ENCODE measurements at places on chromosomes 6 and 20.

DNA sequence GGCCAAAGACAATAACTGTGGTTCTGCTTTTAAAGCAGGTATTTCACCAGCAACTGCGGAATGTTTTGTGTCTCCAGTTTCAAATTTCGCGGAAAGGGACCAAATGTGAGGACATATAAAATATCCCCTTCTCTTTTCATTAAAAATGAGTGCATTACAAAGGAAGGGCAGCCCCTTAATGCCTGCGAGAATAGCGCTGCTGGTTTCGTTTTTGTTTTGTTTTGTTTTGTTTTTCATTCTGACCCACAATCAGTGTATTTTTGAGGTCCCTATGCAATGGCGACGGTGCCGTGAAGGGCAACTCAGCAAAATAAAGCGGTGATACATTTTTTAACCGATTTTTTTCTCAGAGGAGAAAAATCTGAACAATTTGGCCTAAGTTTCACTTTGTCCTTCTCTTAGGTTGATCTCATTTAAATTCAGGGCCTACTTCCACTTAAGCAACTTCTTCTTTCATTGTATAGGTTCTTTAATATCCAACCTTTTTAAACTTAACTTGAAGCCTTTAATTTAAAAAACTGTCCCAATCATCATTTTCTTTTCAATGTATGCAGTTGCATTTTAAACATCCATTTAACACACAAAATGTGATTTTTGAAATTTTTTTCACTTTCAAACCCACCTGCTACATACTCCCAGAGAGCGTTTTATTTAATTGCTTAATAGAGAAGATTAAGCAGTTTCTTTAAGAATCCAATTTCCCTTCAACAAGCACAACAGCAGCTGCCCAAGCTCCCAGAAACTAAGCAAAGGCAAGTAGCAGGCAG, 2.9 kb upstream of the HIVEP2 start:
- DNase-seq = no peak

- DNase-seq = no peak
These were observed 930.5 kb upstream of the FLRT3 start for GRCh38 chr20:15267935-15268334.

DNA sequence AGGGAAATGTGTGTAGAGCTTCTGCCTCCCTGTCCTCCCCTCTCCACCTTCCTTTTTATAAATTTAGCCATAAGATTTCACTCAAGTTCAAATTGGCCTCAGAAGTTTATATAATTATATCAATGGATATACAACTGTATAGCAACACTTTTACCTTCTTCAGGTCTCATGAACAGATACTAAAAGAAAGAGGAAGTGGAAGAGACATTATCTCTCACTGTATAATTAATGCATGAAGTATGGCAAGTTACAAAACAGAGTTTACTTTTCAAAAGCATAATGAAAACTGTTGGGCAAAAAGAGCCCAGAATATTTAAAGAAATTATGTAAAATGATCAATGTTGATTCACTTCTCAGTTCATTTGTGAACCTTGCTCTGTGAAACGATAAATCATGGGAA, 99.7 kb downstream of the PDE7B start:
- DNase-seq = no peak

DNA sequence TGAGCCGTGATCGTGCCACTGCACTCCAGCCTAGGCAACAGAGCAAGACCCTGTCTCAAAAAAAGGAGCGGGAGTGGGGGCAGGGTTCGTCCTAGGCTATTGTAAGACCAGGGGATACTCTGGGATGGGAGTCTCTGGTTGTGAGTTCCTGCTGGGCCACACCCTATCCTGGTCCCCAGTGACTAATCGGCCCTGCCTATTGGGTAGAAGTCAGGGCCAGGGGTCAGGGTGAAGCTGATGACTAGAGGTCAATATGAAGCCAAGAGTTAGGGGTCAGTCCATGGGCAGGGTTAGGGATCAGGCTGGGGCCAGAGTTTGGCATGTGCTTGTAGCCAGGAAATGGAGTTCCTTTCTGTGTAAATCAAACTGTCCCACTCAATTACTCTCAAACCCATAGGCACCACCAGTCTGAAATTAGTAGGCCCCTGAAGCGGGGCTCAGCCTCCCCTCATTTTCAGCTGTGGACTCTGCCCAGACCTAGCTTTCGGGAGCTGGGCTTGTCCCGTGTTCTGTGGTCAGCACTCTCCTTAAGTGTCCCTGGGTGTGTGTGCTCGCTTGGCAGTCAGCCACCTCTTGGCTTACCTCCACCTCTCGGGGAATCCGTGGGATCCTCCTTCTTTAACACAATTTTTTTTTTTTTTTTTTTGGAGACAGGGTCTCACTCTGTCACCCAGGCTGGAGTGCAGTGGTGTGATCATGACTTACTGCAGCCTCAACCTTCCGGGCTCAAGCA, 1.8 kb downstream of the HSPA12B start:
- DNase-seq = no peak

DNA sequence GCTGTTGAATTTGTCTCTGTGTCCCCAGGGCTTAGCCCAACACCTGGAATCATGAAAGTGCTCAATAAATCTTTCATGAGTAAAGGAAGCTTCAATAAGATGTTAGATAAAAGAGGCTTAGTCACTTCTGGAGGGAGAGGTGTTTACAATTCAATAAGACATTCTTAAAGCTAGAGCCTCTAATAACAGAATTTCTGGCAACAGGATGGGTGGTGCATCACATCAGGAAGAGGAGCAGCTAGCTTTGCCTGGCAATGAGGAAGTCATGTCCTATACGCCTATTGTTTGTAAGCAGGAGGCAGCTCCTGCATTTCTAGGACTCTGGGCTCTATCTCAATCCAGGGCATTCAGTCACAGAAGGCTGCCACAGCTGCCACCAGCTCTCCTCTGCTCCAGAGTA, 638.5 kb downstream of the EPM2A start:
- DNase-seq = no peak

DNA sequence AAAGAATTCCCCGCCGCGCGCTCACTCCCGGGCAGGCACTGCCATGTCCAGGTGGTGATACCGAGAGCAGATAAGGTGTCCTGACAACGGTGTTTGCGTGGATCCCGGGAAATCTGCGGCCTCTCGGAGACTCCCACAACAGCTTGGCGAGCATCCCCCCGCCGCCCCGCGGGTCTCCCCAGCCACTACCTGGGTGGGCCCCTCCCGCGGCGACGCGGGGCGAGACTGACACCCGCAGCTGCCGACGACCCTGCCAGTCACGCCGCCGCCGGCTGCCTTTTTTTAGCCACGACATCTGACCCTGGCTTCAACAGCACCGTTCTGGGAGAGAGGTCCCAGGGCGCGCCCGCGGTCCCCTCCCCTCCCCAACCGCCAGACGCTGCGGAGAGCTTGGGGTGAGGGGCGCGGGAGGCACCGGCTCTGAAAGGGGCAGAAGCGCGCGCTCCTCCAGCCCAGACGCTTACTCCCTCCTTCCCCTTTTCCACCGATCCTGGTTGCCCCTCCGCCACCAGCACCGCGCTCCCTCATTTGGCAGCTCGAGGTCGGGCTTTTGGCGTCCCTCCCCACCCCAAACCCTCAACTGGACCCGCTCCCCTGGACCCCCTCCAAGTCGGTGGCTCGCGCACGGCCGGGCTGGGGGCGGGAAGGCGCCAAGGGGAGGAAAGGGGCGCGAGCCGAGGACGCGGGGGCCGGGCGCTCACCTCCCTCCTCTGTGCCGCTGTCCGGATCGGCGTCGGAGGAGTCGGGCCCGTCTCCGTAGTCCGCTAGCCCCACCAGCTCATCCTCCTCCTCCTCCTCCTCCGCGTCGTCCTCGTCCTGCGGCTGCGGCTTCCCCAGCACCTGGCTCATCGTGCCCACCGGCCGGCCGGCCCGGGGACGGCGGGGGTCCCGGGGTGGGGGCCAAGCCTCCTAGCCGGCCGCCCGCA, 665 bp downstream of the RRAGD start:
- no peak for DNase-seq

GRCh38 chr6:27532820-27533538, 60.1 kb upstream of the ZNF184 start:
- no peak for DNase-seq

GRCh38 chr6:104251651-104252050, 608.1 kb downstream of the HACE1 start:
- DNase-seq = no peak

DNA sequence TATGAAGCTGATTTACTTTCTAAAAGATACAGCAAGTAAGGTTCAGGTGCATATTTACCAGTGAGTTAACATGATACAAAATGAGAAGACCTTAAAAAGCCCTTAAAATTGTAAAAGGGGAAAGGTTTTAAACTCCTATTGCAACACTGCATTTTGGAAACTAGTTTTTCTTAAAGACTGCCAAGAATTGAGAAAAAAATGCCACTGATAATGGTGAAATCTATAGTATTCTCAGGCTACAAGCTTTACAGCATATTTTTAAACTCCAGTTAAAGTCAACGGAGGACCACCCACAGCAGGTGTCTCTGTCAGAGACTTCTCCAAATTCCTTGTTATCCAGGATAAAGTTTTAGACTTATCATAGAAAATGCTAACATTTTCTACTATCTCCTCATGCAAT, 53.6 kb downstream of the ELOVL5 start:
- DNase-seq = no peak

GRCh38 chr20:21393816-21394519, 3.4 kb downstream of the NKX2-4 start:
- DNase-seq = no peak

DNA sequence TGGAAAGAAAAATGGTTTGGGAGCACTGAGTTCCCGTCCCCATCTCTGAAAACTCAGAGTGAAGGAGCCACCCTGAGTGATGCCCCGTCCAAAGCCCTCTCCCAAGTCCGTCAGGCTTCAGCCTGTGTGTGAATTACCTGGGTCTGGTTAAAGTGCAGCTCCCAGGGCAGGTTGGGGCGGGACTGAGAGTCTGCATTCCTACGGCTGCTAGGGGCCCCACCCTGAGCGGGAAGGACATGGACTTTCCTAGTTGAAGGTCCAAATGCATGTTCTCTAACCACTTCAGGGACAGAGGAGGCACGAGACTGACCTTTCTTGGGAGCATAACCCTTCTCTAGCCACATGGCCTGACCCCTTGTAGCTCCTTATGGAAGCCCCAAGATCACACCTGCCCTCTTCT, 97.2 kb downstream of the SYNDIG1 start:
- no peak for DNase-seq

- DNase-seq = no peak
These were observed 7.6 kb upstream of the SYNDIG1 start for GRCh38 chr20:24461848-24462247.

GRCh38 chr6:160036790-160037206, 67.9 kb downstream of the IGF2R start:
- no peak for DNase-seq

DNA sequence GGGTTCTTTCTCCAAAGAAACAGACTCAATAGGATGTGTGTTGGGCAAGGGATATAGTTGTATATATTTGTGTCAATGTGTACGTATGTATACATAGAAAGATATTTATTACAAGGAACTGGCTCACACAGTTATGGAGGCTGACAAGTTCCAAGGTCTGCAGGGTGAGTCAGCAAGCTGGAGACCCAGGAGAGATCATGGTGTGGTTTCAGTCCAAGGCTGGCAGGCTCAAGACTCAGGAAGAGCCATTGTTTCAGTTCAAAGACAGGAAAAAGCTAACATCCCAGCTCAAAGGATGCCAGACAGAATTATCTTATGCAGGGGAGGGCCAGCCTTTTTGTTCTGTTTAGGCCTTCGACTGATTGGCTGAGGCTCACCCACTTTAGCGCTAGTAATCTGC, 89.9 kb upstream of the RALGAPA2 start:
- no peak for DNase-seq

GRCh38 chr20:25035921-25036320, 22.0 kb downstream of the ACSS1 start:
- DNase-seq = no peak

DNA sequence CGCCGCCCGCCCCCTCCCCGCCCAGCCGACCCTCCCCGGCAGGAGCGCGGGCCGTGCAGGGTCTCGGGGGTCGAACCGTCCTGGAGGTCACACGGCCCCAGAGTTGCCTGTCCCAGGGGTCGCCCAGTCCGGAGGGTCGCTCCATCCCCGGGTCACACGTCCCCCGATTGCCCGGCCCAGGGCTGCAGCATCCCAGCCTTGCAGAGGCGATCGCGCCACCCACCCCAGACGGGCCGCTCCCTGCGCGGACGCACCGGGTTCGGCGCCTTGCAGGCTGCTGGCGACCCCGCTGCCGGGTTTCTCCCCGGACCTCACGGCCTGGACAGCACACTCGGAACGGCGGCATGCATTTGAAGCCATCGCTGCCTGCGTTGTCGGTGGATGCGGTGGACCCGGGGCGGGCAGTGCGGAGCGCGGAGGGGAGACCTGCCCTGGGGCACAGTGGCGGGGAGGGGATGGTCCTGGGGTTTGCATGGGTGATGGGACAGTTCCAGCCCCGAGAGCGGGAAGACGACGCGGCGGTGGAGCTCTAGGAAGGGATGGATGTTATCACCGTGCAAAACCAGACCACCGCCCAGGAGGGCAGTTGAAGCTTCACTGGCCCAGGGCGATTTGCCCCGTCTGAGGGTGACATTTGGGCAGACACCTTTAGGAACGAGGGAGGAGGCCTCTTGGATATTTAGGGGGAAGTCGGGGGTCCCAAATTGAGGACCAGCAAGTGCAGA, 22.7 kb upstream of the FRMD1 start:
- DNase-seq = no peak

GRCh38 chr6:111914617-111915016, 41.4 kb upstream of the FYN start:
- DNase-seq = no peak

DNA sequence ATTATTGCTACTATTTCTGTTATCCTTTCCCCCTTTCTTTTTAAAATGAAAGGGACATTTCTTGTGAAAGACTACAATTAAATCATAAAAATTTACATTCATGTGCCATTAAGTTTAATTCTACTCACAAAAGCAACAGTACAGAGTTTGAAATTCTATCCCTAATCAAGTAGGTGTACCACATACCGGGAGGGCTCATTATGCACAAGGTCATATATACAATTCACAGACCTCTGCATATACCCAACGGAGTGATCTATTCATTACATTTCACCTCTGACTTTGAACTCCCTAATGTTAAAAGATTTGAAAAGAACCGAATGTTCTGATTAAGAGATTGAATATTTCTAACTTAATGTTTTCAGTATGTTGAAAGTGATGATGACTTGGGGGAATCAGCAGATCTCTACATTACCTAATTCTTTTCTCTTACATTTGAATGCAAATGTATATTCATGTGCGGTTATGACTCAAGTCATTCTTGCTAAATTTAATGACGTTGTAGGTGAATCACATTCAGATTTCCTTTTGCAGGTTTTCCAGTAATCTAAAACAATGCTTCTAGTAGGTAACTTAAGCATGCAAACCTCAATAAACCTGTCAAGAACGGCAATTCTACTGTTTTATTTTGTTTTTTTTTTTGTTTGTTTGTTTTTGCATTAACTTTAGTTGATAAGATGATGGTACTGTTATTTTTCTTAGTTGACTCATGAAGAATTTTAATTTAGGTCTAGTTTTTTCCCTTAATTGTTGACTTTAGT, 7.3 kb downstream of the EYA4 start:
- no peak for DNase-seq
